ENCODE measurements at places on chromosomes 16 and 17.
A peak's percentile ranks its signal among the peaks of the same experiment; 100 is the strongest.

- DNase-seq, result no peak
Measured at GRCh38 chr17:74920642-74921025, 2.4 kb downstream of the USH1G start.

GRCh38 chr17:61259360-61259759 is 140.3 kb upstream of the TBX2 start:
- no peak for DNase-seq

DNA sequence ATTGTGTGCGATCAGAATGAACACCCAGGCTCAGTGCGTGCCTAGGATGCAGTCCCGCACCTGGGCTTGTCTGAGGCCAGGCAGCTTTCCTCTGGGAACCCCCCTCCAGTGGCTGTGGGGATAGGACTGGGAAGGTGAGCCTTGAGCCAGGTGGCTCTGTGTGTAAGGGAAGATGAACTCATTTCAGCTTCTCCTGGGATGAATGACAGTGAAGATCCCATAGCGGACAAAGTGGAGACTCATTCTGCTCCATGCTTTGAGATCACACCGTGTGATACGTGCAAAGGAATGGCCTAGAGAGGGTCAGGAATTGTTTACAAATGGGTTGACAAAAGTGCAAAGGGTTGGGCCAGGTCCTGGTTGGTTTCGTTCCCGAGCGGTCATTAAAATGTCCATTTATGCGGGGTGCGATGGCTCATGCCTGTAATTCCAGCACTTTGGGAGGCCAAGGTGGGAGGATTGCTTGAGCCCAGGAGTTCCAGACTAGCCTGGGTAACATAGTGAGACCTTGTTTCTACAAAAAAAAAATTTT is 15.8 kb downstream of the GPRC5C start:
- no peak for DNase-seq

GRCh38 chr17:50266384-50267073 is 7.7 kb upstream of the TMEM92 start:
- DNase-seq, result no peak

DNA sequence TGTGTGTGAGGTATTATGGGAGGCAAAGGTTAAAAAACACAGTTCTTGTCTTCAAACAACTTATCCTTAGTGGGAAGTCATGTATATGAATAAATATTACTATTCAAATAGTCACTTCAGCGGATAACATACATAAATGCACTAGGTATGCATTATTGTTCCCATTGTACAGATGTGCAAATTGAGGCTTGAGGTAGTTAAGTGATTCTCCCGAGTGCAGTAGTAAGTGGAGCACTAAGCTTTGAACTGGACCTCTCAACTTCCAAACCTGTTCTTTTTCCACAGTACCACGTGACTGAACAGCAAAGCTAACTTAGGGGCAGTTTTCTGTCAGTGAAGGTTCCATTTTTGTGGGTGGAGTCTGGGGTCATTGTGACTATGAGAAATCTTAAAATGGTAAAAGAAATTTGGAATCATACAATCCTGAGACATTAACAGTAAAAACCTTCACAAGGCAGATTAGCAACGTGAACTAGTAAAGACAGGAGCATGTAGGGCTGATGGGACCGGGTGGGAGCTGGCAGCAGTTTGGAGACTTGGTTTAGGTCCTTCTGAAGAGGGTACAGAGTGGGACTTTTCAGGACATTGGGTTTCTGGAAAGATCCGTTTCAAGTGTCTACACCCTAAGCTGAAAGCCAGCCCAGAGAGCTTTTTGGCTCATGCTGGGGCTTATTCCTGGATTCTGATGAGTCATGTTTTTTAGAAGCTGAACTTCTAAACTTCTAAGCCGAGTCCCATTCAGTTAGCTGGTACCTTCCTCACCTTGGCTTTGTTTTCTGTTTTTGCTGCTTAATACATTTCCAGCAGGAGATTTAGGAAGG is 204.9 kb downstream of the PRKCA start:
- DNase-seq, result no peak

DNA sequence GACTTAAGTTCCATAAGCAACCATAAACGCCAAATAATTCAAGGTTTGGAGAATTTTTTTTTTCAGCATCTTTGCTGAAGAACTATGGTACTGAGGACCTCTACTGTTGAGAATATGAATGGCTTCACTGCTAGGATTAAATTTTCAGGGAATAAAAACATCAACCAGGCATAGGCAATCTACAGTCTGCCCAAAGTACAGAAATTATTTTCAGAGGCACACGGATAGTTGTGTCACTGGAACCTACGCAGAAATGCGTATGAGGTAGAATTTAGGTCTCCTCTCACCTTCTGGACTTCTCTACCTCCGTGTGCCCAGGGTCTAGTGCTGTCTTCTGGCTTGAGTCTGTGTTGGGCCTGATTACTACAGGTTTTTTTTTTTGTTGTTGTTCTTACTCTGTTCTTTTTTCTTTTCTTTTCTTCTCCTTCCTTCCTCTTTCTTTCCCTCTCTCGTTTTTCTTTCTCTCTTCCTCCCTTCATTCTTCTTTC is 39.7 kb downstream of the NACA2 start:
- peak; percentile 8 for DNase-seq

DNA sequence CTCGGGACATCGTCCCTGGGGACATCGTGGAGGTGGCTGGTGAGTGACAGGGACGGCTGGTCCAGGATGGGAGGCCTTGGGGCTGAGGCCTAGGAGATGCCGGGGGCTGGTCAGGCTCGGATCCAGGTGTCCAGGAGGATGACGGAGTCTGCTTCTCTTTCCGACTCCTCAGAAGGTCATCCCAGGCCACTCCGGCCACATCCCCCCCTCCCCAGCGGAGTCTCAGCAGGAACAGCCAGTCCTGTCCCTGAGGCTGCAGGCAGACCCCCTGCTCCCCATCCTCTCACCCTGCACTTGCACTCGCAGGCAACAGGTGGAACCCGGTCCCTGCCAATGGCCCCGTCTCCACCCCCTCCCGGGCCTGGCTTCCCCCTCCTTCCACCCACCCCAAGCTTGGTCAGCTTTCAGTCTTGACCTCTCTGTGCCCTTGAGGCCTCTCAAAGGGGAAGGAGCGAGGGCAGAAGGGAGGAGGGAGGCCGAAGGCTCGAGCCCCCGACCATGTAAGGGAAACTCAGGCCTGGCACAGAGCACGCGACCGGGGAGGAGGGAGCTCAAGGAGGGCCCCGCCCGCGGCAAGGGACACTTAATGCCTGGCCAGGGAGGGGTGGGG is 4.4 kb downstream of the ATP2A1 start:
- DNase-seq, result no peak

- no peak for DNase-seq
Measured at GRCh38 chr16:26031286-26031685, 339.5 kb downstream of the HS3ST4 start.

DNA sequence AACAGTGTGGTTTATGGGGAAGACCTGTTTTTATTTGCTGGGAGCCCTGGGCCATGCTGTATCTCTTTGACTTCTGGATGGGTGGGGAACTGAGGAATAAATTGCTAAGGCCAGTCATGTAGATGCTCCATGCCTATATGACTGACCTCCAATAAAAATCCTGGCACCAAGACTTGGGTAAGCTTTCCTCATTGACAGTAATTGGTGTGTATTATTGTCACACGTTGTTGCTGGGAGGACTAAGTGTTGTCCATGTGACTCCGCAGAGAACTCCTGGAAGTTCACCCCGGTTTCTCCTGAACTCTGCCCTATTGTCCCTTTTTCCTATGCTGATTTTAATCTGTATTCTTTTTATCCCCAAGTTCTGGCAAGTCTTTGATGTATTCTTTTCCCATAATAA is 33.4 kb upstream of the USP22 start:
- DNase-seq, result no peak

DNA sequence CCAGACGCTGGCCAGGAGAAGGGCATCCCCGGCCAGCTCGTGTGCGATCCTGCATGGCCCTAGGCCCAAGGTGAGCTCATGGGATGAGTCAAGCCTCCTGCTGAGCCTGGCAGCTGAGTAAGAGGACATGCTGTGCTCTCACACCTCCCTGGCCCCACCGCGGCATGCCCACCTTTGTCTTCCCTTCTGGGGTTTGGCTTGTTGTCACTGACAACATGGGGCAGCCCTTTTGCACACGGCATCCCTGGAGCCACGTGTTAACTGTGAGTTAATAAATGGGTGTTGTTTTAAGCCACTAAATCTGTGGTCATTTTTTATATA is 8.9 kb upstream of the TNS4 start:
- DNase-seq, result no peak

GRCh38 chr17:76879254-76879653 is 11.1 kb downstream of the MGAT5B start:
- no peak for DNase-seq

DNA sequence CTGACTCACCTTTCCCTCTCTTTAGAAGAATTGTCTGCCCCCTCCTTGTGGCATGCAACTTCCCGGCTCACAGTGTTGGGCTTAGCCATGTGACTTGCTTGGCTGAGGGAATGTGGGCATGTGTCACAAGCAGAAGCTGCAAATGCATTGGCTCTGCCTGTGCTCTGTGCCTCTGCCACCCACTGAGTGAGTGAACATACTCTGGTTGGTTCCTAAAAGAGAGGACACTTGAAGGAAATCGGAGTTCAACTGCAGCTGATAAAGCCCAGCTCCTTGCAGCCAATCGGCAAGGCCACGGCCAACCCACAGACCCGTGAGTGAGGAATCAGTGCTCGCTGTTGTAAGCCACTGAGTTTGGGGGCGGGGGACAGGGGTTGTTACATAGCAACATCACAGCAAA is 10.9 kb upstream of the GINS2 start:
- no peak for DNase-seq

DNA sequence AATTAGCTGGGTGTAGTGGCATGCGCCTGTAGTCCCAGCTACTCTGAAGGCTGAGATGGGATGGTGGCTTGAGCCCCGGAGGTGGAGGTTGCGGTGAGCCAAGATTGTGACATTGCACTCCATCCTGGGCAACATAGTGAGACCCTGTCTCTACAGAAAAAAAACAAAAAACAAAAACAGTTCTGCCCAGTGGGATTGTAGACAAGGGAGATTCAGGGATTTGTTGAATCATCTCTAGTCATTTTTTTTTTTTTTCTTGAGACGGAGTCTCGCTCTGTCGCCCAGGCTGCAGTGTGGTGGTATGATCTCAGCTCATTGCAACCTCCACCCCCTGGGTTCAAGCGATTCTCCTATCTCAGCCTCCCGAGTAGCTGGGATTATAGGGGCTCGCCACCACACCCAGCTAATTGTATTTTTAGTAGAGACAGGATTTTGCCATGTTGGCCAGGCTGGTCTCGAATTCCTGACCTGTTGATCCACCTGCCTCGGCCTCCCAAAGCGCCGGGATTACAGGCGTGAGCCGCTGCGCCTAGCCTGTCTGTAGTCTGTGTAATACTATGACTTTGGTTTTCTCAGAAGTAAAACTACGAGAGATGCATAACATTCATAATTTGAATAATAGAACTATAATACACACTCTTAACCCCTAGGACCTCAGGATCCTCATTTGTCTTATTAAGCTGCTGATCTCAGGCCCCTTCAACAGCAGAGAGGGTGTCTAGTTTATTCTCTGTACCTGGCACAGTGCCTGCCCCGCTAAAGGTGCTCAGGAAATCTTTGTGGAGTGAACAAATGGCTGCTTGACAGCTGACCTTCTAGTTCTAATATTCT is 1.4 kb downstream of the TEN1 start:
- no peak for DNase-seq

DNA sequence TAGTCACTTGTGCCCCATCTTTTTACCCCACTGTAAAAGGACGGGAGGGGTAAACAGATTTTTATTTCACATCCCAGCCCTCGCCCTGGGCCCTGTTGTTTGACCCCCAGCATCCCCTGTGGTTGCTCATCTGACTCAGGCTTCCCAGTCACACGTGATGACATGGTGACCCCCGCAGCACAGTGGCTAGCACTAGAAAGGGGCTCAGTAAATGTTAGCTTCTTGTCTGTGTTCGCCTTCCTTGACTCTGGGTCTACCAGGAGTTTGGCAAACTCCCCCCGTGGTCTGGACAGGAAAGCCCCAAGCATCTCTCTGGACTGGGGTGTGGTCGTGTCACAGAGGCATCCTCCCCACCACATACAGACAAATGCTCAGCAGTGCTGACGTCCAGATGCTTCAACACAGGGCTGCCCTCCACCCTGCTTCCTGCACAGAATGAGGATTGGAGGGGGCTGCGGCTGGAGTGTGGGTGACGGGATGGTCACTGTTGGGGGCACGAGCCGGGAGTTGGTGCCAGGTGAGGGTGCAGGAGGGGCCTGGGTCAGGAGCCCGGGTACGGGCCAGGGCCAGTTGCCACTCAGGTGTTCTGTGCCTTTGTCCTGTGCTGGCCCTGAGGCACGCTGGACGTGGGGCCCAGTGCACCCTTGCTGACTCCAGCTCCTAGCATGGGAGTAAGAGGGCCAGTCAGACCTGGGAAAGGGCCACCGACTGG is 69.1 kb downstream of the METRNL start:
- no peak for DNase-seq

GRCh38 chr17:1638171-1638590 is 7.4 kb downstream of the SCARF1 start:
- no peak for DNase-seq

DNA sequence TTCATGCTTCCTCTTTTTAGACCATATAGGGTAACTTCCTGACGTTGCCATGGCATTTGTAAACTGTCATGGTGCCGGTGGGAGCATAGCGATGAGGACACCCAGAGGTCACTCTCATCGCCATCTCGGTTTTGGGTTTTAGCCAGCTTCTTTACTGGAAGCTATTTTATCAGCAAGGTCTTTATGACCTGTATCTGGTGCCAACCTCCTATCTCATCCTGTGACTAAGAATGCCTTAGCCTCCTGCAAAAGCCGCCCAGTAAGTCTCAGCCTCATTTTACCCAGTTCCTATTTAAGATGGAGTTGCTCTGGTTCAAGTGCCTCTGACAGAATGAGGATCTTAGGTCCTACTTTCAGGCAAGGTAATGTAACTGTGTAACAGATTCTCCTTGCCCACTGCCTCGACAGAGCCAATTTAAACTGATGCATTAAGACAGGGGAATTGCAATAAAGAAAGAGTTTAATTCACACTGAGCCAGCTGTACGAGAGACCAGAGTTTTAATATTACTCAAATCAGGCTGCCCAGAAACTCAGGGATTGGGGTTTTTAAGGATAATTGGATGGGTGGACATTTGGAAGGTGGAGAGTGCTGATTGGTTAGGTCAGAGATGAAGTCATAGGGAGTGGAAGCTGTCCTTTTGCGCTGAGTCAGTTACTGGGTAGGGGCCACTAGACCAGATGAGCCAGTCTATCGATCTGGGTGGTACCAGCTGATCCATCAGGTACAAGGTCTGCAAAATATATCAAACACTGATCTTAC is 59.9 kb upstream of the ATF7IP2 start:
- DNase-seq, result no peak

GRCh38 chr16:25151996-25152395 is 40.5 kb downstream of the LCMT1 start:
- DNase-seq, result no peak

DNA sequence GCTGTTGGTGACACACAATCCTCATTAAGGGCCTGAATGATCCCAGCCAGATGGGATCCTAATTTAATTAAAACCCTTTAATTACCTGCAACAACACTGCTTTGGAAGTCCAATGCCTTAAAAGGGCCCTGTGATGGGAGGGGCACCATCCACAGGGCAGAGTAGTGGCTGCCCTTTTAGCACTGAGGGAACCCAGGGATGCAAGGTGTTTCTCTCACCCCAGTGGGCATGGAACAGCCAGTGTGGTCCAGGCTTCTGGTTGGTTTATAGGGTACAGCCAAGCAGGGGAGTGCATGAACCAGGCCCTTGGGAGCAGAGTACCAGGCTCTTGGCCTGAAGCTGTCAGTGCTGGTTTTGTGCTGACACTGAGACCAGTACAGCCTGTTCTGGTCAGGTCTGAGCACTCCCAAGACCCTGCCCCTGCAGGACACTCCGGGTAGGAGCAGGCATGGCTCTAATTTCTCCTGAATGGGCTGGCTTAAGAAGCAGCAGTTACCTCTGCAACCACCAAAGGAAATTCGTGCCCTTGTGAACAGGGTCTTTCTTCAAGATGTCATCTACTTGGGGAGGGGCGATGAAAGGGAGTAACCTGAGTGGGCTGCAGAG is 9.9 kb downstream of the NXPH3 start:
- no peak for DNase-seq
